Pericardium fibroblast (primary cell): ENCODE measurements at places on chromosomes 6 and 20. TPM values are rescaled to one million over a fixed set of nuclear protein-coding genes. Genes with fewer than 3 reads are reported as not detected.

The SCUBE3 gene
- 3.7 and 4.2 TPM in 2 replicates for total RNA-seq

The CCM2L gene
- total RNA-seq: not detected in 2 replicates

The PAX1 gene
- total RNA-seq: not detected in 2 replicates

The TINAG gene
- not detected in 2 replicates for total RNA-seq

The SLC22A16 gene
- total RNA-seq: not detected in 2 replicates

The KAT14 gene
- 10.7 and 15.7 TPM in 2 replicates for total RNA-seq

The COL10A1 gene
- total RNA-seq: under 0.01 TPM in 1 of 2 replicates, not detected in the other

The SMLR1 gene
- total RNA-seq: not detected in 2 replicates

The CDSN gene
- total RNA-seq: not detected in 2 replicates

The CEP162 gene
- total RNA-seq: 3.0 and 14.4 TPM in 2 replicates

The SLC17A4 gene
- not detected in 2 replicates for total RNA-seq

The BACH2 gene
- 1.0 and 3.2 TPM in 2 replicates for total RNA-seq

The KCNK15 gene
- 1.5 and 2.0 TPM in 2 replicates for total RNA-seq

The HLA-DOA gene
- total RNA-seq: not detected in 2 replicates

The KIF25 gene
- total RNA-seq: not detected in 2 replicates

The PRL gene
- total RNA-seq: not detected in 2 replicates

The ZNF184 gene
- total RNA-seq: 3.2 and 4.1 TPM in 2 replicates

The BPIFA1 gene
- total RNA-seq: not detected in 2 replicates

The MAS1 gene
- total RNA-seq: under 0.01 TPM in 1 of 2 replicates, not detected in the other

The GTSF1L gene
- not detected in 2 replicates for total RNA-seq

The ABHD12 gene
- 18.2 and 40.5 TPM in 2 replicates for total RNA-seq

The KIAA1755 gene
- total RNA-seq: 1.4 and 2.7 TPM in 2 replicates

The SYNCRIP gene
- total RNA-seq: 39.7 and 41.2 TPM in 2 replicates

The CDH26 gene
- total RNA-seq: not detected in 2 replicates

The DEFB129 gene
- total RNA-seq: not detected in 2 replicates

The MYB gene
- total RNA-seq: not detected in 2 replicates

The C20orf204 gene
- total RNA-seq: 0.12 and 0.68 TPM in 2 replicates

The CCN6 gene
- not detected in 2 replicates for total RNA-seq

The ADAM33 gene
- 89.4 and 111 TPM in 2 replicates for total RNA-seq

The NRSN1 gene
- not detected in 2 replicates for total RNA-seq

The PTCHD4 gene
- total RNA-seq: 0.23 and 2.5 TPM in 2 replicates

The HIVEP2 gene
- total RNA-seq: 5.4 and 5.6 TPM in 2 replicates

The SEC23B gene
- total RNA-seq: 18.0 and 38.7 TPM in 2 replicates

The FLOT1 gene
- total RNA-seq: 117 and 118 TPM in 2 replicates

The GPR63 gene
- 0.47 and 0.51 TPM in 2 replicates for total RNA-seq

The CAPN11 gene
- 0.35 TPM in 1 of 2 replicates, not detected in the other for total RNA-seq

The IL17A gene
- not detected in 2 replicates for total RNA-seq

The PPP1R11 gene
- total RNA-seq: 24.4 and 29.3 TPM in 2 replicates

The BTNL2 gene
- not detected in 2 replicates for total RNA-seq

The APOM gene
- total RNA-seq: 0.51 and 3.2 TPM in 2 replicates

The HDGFL1 gene
- not detected in 2 replicates for total RNA-seq
